ENCODE measurements at places on chromosomes 13 and 19.

DNA sequence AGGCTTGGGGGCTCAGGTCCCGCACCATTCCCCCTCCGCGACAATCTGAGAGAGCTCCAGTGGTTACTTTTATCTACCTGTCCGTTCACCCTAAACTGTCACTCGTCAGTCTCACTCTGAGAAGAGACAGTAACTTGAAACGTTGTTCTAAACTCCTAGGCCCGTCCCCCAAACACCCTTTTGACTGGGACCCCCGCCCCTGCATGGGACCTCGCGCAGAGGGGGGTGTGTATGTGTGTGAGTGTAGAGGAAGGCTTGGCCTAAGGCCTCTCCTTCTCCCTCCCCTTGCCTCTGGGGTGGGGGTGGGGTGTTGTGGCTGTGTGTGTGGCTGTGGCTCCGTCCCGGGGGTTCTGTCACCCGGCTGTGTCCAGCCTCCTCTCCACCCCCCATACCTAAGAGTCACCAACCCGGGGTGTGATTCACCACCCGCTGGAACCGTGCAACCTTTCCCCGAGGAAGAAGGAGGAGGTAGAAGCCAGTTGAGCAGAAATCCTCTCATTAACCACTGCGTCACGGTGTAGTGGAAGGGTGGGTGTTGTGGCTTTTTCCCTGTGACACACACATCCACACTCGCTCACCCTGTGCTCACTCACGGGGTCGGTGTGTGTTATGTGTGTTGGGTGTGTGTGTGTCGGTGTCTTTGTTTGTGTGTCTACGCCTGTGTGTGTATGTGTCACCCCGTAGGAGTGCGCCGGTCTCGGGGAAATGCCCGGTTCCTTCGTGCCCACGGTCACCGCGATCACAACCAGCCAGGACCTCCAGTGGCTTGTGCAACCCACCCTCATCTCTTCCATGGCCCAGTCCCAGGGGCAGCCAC is 2.4 kb downstream of the FOSB start:
- no peak for DNase-seq

GRCh38 chr13:113792236-113792770 is 33.3 kb downstream of the TMEM255B start:
- DNase-seq = no peak

- DNase-seq = peak; percentile 31
Measured at GRCh38 chr19:996051-996838, 4.0 kb upstream of the GRIN3B start.

DNA sequence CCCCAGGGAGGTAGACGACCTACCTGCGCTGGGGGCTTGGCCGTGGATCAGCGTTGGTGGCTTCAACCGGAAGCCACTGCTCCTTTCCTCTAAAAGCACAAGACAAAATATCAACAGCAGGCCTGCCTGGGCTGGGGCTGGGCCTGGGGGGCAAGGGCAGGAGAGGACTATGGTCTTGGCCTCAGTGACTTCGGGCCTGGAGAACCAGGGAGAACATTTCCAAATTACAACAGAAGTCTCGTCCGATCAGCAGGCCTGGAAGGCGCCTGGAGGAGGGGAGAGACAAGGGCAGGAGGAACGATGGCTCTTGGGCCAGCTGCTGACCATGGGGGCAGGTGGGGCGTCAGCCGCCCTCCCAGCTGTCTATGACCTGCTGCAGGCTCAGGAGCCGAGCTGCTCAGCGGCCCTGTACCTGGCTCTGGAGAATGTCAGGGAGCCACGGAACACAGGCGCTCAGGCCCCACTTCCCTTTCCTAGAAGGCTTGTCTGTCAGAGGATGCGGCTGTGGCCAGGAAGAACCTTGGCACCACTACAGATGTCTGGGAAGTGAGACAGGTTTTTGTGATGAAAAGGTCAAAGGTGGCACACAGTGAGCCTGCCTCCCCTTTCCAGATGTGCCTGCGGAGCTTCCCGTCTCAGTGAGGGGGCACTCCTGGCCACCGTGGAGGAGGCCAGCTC is 19.5 kb downstream of the CAPS start:
- no peak for DNase-seq

All from DMS79 (cell line).